ENCODE measurements at places on chromosomes 1 and 21.

DNA sequence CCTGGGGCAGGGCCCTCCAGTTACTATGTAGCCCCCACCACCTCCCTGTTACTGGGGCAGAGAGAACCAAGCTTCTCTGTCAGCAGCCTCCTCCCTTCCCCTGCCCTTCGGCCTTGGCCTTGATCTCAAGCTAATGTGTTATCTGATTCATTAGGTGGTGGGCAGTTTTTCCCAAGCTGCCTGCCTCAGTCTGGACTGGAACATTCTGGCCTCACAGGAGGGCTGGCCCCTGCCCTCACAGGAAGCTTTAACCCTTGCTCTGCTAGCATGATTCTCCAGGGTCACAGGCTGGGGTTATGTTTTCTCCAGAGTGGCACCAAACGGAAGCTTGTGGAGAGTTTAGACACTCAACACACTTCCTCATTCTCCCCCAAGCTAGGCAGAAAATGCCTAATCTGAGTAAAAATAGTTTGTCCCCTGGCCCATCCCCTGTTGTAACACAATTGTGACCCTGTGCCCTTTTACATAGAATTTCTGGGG, 37.2 kb upstream of the SLC6A9 start:
- DNase-seq: no peak

- no peak for DNase-seq
Measured at GRCh38 chr1:208036106-208036808, 125.3 kb upstream of the CD34 start.

DNA sequence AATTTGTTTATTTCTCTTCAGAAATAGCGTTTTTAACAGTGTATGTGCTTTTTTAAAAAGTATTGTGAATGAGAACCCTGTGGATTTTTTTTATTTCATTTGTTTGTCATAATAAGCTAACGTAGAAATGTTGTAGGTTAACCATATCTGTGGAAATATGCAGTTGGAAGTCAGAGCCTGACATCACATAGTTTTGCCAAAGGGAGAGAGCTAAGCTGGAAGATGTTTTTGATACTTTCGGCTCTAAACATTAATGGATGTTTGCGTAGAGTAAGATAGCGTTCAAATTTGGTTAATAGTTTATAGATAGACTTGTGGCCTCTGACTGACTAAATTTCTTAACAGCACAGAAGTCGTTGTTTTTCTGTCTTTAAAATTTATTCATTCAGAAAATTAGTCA, 47.4 kb upstream of the ANGPTL1 start:
- DNase-seq: no peak

- DNase-seq: no peak
Measured at GRCh38 chr1:169081503-169082123, 24.9 kb upstream of the ATP1B1 start.

DNA sequence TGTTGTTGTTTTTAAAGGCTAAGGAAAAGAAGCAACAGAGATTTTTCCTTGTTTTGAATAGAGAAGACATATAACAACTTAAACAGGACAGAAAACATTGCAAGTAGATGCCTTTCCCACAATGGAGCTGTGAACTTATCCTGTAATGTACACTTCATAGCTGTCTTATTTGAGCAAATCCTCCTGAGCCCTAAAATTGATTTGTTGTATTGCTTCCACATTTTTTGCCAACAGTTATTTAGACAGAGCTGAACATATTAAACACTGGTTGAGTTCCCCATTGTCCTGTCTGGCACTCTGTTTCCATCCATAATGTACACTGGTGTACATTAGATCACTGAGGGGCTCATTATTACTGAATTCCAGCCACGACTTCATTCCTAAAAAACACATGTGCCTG, 32.2 kb downstream of the CACHD1 start:
- no peak for DNase-seq

- no peak for DNase-seq
Measured at GRCh38 chr1:206049293-206049692, 3.7 kb upstream of the RHEX start.

GRCh38 chr1:98546319-98546718, 115.2 kb upstream of the SNX7 start:
- no peak for DNase-seq

GRCh38 chr1:213623064-213623581, 364.6 kb upstream of the PROX1 start:
- DNase-seq: no peak

DNA sequence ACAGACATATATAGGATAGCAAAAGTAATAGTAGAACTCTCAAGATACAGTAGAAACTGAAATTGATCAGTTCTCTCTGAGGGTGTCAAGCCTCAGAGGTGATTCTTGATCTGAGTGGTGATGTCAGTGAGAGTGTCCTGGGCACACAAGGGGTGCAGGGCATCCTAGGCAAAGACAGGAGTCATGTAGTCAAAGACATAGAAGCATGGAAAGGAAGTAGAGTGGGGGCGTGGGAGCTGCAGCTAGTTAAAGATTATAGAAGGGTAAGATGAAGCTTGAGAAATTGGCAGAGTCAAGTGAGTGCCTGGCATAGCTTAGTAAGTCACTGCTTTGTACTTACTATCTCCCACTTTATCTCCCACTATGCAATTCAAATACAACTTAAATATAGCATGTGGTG, 22.8 kb downstream of the CDC7 start:
- DNase-seq: no peak

DNA sequence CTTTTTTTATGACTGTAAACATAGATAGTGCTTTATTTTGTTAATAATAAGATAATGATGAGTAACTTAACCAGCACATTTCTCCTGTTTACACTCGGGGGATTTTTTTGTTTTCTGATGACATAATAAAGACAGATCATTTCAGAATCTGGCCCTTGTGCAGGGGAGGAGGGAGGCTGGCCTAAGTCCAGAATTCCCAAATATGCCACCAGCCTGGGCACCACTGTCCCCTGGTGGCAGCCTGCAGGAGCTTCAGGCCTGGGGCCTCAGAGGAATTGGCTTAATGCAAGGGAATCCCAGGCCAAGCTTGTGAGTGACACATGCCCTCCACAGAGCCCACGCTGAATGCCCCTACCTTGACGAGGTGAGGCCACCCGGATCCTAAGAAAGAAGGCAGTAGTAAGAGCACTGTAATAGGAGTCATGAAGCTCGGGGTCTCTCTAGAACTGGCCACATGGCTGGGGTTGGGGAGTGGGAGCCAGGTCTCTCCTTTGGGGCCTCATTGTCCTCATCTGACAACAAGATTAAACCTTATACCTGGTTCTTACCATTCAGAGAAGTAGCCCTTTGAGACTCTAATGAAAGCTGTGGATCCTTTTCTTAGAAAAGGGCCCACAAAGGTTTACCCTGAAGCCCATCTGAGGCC, 24.1 kb downstream of the ETNK2 start:
- DNase-seq: peak; percentile 59

DNA sequence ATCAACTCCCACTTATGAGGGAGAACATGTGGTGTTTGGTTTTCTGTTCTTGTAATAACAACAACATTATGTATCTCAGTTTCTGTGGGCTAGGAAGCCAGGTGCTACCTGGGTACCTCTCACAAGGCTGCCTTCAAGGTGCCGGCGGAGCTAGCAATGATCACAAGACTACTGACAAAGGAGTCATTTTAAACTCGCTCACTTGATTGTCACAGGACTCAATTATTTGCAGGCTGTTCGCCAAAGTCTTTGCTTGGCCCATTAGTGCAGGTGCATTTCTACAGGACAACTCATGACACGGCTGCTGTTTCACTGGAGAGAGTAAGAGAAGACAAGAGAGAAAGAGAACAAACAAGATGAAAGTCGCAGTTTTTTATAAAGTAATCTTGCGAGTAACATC, 1237.4 kb upstream of the TMPRSS15 start:
- no peak for DNase-seq

GRCh38 chr1:79603843-79604242, 597.3 kb upstream of the ADGRL4 start:
- peak; percentile 62 for DNase-seq

GRCh38 chr1:59522925-59523505, 226.1 kb downstream of the FGGY start:
- DNase-seq: no peak

GRCh38 chr1:116003823-116004222, 27.5 kb downstream of the SLC22A15 start:
- DNase-seq: no peak

- peak; percentile 64 for DNase-seq
Measured at GRCh38 chr1:176791906-176792305, 328.9 kb downstream of the PAPPA2 start.

DNA sequence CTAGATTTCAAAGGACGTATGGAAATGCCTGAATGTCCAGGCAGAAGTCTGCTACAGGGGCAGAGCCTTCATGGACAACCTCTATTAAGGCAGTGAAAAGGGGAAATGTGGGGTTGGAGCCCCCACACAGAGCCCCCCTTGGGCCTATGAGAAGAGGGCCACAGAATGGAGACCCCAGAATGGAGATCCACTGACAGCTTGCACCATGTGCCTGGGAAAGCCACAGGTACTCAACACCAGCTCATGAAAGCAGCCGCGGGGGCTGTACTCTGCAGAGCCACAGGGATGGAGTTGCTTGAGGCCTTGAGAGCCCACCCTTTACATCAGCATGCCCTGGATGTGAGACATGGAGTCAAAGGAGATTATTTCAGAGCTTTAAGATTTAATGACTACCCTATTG, 108.7 kb downstream of the DMRTB1 start:
- DNase-seq: no peak

- peak; percentile 26 for DNase-seq
Measured at GRCh38 chr1:169546087-169546995, 39.9 kb downstream of the F5 start.

- DNase-seq: no peak
Measured at GRCh38 chr1:94169126-94169525, 48.2 kb upstream of the ABCA4 start.

GRCh38 chr1:40241362-40241761, 6.4 kb upstream of the TMCO2 start:
- DNase-seq: no peak

DNA sequence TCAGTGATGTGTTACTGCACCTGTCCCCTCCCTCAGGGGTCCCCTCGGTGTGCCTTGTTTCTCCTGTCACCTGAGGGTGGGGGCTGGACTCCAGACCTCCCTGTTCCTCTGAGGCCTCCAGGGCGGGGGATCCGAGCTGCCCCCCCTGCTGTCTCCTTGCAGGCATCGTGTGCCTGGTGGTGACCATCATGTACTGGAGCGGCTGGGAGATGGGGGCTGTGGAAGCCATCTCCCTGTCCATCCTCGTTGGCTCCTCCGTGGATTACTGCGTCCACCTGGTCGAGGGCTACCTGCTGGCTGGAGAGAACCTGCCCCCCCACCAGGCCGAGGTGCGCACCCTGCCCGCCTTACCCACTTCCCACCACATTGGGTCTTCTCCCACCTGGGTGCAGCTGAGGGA, 56.4 kb downstream of the DISP3 start:
- DNase-seq: no peak

DNA sequence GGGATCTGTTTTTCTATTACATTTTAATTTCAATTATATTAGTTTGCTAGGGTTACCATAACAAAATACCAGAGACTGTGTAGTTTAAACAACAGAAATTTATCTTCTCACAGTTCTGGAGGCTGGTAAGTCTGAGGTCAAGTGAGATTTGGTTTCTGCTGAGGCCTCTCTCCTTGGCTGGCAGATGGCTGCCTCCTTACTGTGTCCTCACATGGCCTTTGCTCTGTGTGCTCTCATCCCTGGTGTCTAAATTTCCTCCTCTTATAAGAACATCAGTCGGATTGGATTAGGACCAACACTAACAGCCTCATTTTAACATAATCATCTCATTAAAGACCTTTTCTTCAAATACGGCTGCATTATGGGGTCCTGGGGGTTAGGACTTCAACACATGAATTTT, 195.2 kb upstream of the CHODL start:
- no peak for DNase-seq

GRCh38 chr1:235291599-235292091, 36.3 kb downstream of the ARID4B start:
- no peak for DNase-seq

GRCh38 chr1:240843798-240844197, 231.8 kb upstream of the GREM2 start:
- no peak for DNase-seq

DNA sequence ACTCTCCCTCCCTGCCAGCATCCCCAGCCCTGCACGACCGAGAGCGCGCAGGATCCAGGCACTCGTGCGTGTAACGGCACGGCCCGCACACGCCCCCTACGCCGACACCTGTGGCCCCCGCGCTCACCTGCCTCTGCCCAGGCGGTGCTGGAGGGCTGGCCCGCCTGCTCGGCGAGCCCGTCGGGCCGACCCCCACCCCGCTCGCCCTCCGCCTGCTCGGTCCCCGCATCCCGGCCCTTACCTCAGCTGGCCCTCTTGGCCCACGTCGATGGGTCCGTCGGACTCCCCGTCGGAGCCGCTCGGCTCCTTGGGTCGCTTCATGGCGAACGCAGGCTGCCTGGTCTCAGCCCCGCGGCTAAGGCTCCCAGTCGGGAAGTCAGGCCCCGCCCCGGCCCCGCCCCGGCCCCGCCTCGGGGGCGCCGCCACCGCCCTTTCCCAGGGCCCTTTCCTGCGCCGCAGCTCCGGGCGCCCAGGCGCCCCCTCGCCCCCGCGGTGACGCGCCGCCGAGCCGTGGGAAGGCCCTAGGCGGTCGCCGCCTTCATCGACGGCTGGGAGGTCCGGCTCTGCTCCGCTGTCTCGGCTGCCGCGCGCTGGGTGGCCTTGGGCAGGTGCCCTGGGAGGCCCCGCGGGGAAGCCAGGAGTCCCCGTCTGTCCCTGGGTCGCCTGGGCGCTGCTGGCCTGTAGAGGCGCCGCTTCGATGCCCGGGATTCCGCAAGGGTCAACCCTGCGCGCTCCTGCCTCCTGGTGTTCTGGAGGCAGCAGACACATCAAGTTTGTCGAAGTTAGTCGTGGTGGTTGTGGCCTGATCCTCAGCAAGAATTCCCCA, at the start of gene HEYL:
Gene HEYL, minus strand, starts transcription at position 339 of the 826 bp plus-strand sequence. Its CDS starts 18 bp downstream, at position 321.
- no peak for DNase-seq

GRCh38 chr1:172019976-172020375, 178.7 kb downstream of the DNM3 start:
- DNase-seq: no peak

GRCh38 chr1:60073605-60074278, at the start of gene C1orf87:
C1orf87 (minus strand) TSS chr1:60073770; CDS start chr1:60072643, 1,127 bp downstream.
- DNase-seq: no peak

GRCh38 chr1:157154291-157154690, 16.1 kb upstream of the ETV3 start:
- no peak for DNase-seq

- peak; percentile 54 for DNase-seq
Measured at GRCh38 chr1:108830119-108831008, 26.5 kb downstream of the AKNAD1 start.

- no peak for DNase-seq
Measured at GRCh38 chr1:113991467-113991997, 12.3 kb downstream of the OLFML3 start.
